ENCODE measurements at places on chromosomes 7 and 10. TPM values are rescaled to one million over a fixed set of nuclear protein-coding genes. Genes with fewer than 3 reads are reported as not detected.

RET gene
- not detected for total RNA-seq

MMD2 gene
- total RNA-seq = not detected

INMT gene
- total RNA-seq = 104 TPM

PTF1A gene
- total RNA-seq = not detected

SHH gene
- not detected for total RNA-seq

VAX1 gene
- total RNA-seq = not detected

TMEM139 gene
- not detected for total RNA-seq

PLCE1 gene
- 1.3 TPM for total RNA-seq

PAOX gene
- 5.3 TPM for total RNA-seq

CNNM1 gene
- under 0.01 TPM for total RNA-seq

IFIT1B gene
- total RNA-seq = not detected

COL13A1 gene
- 4.0 TPM for total RNA-seq

SLC29A3 gene
- 2.7 TPM for total RNA-seq

SLC25A13 gene
- total RNA-seq = 3.0 TPM

FFAR4 gene
- total RNA-seq = not detected

FAM25G gene
- total RNA-seq = not detected

OPN4 gene
- not detected for total RNA-seq

C10orf105 gene
- total RNA-seq = under 0.01 TPM

DHTKD1 gene
- 19.9 TPM for total RNA-seq

GPRIN2 gene
- total RNA-seq = 0.08 TPM

RPP30 gene
- total RNA-seq = 28.0 TPM

IGF2BP3 gene
- total RNA-seq = 40.6 TPM

UTF1 gene
- not detected for total RNA-seq

VSTM2A gene
- not detected for total RNA-seq

SLC12A9 gene
- 13.2 TPM for total RNA-seq

LGI1 gene
- total RNA-seq = not detected

INA gene
- total RNA-seq = 0.30 TPM

PLAU gene
- 16.5 TPM for total RNA-seq

LRRD1 gene
- under 0.01 TPM for total RNA-seq

FAM24B gene
- 3.8 TPM for total RNA-seq

ADAP1 gene
- 2.3 TPM for total RNA-seq

PARP12 gene
- total RNA-seq = 13.7 TPM

IKZF1 gene
- not detected for total RNA-seq

TMEM120A gene
- total RNA-seq = 95.0 TPM

NAMPT gene
- total RNA-seq = 153 TPM

AQP1 gene
- 22.2 TPM for total RNA-seq

All from smooth muscle cell of the coronary artery (primary cell).